IMR-90 (cell line): ENCODE measurements at places on chromosomes 2 and 18.

GRCh38 chr2:159044804-159045286 lies 76.4 kb downstream of the TANC1 start:
- DNase-seq, result no peak

- no peak for DNase-seq
Measured at GRCh38 chr2:71469403-71470398, 16.3 kb downstream of the DYSF start.

GRCh38 chr2:134507697-134508096 lies 211.1 kb downstream of the TMEM163 start:
- no peak for DNase-seq

DNA sequence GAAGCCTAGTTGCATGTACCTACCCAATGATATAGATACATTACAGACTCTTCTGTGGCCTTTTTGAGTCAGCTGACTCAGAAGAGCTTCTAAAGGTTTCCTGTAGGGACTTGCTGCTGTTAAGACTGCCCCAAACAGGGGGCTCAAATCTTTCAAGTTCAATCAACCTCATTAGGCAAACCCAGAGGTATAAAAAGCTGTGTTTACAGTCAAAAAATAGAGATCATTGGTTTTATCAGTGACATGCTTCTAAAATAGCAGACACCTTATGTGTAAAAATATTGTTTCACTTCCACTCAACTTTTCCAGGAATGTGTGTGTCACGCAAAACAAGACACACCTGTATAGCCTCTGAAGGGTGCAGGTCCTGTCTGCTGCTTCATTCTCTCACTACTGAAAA lies 624.3 kb upstream of the FANCL start:
- DNase-seq, result no peak
